Hematopoietic multipotent progenitor cell treated with erythropoietin and hydrocortisone succinate and interleukin-3 and kit ligand, for 15 days (in vitro differentiated cells): ENCODE measurements at places on chromosomes 2 and 18.
A peak's percentile ranks its signal among the peaks of the same experiment; 100 is the strongest.

DNA sequence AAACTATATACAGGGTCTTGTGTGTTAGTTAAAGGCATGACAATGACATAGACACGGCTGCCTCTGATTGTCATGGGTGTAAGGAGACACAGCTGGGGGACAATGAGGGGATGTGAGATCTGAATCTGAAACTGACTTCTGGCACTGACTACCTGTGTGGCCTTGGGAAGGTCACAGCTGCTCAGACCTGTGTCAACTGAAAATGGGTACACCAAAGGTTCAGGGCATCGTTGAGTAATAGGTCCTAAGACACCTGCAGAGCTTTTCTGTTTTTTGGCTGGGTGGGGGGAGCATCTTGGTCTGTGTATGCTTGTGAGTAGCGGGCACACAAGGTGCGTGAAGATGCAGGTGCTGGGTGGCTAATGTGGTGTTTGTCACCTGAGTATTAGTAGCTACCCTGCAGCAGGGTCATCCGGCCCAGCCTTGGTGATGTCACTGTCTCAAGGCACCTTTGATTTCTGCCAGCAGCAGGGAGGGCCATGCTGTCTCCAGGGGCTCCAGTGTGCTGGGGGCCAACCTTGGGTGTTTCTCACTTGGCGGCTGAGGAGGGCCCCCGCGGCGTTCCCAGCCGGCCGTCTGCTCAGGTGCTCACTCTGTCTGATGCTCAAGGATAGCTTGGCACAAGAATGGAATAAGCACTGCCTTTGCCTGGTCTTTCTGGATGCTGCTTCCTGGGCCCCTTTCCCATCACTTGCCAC lies 53.1 kb upstream of the HS6ST1 start:
- DNase-seq: no peak

- DNase-seq: no peak
Observed at GRCh38 chr18:58716060-58716756, 44.9 kb downstream of the MALT1 start.

- no peak for DNase-seq
Observed at GRCh38 chr2:181660181-181660580, 3.3 kb upstream of the CERKL start.

DNA sequence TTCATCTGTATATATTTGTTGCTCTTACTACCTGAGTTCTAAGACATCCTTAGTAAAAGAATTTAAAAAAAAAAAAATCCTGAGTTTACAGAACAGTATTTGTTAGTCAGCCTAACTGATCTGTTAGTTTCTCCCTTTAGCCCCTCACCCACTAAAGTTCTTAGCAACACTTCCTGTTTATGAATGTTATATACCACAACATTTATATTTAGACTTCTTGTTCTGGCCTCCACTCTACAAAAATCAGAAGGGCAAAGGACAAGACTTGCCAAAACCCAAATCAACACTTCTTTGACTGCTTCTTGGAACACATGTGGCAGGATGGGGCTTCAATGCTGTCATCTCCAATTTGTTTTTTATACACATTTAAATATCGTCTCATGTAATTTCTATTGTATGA lies 71.1 kb downstream of the MGAT5 start:
- no peak for DNase-seq

DNA sequence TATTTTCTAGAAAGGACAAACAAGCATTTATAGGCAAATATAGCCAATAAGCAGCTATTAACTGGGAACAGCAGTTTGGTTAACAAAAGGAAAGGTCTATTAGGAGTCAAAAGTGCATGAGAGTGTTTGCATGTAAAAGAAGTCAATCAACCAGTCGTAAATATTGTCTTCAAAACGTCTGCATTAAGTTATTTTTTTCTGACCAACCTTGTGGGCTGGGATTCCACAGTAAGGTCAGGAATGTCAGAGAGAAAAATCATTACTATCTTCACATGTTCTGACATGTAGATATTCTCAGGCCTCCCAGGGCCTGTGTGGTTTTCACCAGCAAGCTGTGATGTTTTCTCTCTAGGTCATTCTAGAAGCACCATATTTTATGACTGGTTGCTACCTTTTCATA lies 922.5 kb downstream of the SUCLG1 start:
- no peak for DNase-seq

GRCh38 chr2:69253611-69254301 lies 133.3 kb downstream of the GFPT1 start:
- DNase-seq: no peak

DNA sequence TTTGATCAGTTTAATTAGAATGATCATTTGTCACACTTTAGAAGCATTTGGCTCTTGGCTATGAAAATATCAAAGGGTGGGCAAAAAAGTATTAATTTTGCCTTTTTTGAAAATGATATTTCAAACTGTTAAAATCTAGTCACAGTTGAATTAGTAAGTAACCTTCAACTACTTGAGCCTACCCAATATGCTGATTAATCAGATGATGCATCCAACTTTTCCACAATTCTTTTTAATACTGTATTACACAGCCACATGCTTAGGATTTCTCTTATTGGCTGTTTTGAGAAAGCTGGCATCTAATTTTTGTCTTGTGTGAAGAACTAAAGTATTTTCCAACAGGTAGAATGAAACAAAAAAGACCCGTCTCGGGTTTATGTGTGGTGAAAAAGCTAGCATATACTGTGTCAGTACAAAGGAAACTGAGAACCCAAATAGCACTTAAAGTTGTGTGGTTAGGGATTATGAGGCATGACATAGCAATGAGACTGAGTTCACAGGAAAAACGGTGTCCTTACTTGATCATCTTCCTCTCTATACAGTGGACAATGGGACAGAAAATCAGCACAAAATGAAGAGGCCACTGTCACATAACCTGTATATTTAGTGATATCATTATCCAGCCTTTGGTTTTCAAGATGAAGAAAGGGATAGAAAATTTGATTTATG lies 11.7 kb downstream of the OSBPL6 start:
- no peak for DNase-seq

- no peak for DNase-seq
Observed at GRCh38 chr2:25592766-25593292, 80.5 kb downstream of the DTNB start.

- DNase-seq: no peak
Observed at GRCh38 chr18:9739516-9739915, 31.4 kb downstream of the RAB31 start.

DNA sequence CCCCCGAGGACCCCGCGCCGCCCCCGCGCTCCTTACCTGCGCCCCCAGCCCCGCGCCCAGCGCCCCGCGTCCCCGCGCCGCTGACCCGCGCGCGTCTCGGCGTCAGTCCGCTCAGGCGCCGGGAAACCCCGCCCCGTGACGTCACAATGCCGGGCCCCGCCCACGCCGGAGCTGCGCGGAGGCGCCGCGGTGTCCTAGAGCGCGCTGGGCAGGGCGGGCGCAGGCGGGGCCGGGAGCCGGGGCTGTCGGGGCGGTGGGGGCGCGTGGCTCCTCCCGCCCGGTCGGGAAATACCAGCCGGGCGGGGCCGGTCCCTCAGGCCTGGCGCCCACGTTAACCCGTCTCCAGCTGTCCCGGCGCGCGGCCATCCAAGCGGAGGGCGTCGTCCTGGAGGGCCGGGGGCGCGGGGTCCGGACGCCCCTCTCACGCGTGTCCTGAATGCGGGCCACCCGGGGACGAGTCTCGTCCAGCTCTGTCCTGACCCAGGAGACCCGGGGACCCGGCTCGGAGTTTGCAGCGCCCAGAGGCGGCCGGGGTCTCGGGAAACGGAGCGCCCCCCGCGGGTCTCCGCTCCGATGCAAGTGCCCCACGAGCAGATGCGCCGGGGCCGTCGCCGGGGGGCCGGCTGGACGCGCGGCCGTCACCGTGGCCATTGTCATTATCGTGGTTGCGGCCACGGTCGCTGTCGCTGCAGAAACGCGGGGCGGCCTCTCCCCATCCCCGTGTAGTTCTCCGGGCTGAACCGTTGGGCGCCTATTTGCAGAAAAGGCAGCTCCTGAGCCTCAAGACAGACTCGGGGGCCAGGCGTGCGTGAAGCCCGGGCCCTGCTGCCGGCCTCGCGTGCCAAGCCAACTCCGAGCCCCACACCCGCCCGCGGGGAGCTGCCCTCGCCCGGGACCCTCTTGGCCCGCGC lies at the start of gene SLC66A2:
Gene SLC66A2 (minus strand): TSS at position 109 of the 911 bp plus-strand sequence. CDS start 727 bp downstream, outside the sequence.
- DNase-seq: peak; percentile 90

DNA sequence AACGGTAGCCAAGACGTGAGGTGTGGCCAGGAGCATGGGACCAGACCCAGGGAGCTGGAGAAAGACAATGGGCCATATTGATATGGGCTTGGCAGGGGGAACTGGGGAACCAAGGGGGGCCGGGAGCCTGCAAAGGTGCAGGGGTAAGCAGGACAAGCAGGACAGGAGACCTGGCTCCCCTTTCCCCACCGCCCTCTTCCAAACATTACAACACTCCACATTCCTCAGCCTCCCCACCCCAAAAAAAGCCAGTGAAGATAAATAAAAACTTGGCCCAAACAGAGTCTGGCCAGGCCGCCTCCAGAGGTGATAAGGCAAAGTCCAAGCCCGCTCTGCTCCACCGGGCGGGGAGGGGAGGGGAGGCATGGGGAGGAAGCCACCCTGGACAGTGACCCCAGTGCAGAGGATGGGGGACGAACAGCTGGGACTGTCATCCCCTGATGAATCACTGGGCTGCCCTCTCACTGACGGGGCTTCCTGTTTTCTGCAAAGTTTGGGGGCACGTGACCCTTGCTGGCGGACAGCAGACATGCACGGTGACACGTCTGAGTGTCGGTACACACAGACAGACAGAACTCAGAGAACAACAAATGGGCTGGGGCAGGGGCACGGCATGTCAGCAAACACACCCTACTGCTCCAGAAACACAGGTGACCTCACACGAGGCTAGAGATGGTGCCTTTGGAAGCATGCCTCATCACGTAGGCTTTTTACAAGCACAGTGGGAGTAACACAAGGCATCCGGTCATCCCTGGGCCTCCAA lies 100.2 kb downstream of the TNS1 start:
- peak; percentile 36 for DNase-seq

DNA sequence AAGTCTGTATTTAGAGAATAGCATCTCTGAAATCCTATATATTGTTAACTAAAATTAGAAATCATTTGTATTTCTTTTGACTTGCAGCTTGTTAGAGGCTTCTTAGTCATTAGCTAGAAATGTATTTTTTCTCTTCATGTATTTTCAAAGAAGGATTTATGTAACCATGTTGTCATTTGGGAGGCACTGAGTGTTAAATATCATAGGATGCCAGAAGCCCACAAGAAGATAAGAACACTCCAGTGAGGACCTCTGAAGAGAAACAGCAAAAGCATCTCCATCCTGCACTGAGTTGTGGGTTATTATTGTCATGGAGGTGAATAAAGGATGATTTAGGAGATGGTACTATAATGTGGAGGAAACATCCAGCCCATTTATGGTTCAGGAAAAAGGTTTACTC lies 93.5 kb downstream of the UBE2E3 start:
- DNase-seq: no peak

DNA sequence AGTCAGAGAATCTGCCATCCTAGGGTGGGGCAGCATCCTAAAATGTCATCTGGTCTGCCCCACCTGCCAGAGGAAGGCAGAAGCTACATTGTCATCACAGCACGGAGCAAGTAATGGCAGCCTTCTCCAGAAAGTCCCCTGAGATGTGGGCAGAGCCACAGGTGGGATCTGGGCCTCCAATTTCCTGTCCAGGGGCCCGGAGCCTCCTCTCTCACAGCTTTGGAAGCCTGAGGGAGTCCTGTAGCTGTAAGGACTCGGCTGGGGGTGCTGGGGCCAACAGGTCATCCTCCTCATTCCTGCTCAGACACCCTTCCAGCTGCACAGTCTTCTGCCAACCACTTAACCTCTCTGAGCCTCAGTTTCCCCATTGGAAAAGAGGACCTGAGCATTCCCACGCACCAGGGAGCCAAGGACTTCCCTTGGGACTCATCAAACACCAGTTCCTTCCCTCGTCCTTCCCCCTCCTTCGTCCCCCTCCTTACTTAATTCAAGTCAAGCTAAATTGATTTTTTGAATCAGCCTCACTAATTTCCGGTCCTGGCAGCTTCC lies 48.6 kb upstream of the ID2 start:
- DNase-seq: no peak
